ENCODE measurements at places on chromosomes 5 and 9.

DNA sequence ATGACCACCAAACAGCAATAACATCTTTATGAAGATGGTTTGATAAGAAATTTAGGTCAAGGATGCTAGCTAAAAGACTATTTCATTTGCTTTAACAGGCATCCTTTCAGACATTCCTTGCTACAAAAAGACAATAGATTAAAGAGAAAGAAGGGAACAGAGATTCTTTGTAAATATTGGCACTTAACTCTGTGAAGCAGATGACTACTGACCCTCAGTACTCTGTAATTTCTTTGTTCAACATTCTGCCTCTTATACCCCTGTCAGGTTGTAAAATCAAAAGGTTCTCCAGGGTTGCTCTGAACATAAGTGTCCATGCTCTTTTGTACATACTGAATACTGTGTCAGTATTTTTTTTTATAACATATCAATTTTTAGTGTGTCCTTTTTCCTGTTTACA, 610.6 kb upstream of the GRAMD2B start:
- DNase-seq: no peak

DNA sequence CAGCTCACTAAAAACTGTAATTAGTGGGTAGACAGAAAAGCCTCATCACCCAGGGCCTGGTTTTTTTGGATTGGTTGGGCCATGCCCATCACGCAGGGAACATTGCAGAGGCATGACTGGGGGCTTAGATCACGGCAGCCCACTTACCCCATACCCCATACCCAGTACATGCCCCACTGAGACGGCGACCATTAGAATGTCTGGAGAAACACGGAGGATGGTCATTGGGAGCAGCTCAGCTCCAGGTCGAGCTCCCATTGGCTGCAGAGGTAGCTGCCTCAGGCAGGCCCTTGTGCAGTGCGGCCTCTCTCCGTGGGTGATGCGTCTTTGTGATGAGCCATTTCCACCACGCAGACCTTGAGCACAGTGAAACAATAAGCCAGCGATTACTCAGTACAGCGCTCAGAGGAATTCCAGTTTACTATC, 204.0 kb downstream of the GADD45G start:
- no peak for DNase-seq

- no peak for DNase-seq
Observed at GRCh38 chr5:44257653-44258365, 131.4 kb downstream of the FGF10 start.

DNA sequence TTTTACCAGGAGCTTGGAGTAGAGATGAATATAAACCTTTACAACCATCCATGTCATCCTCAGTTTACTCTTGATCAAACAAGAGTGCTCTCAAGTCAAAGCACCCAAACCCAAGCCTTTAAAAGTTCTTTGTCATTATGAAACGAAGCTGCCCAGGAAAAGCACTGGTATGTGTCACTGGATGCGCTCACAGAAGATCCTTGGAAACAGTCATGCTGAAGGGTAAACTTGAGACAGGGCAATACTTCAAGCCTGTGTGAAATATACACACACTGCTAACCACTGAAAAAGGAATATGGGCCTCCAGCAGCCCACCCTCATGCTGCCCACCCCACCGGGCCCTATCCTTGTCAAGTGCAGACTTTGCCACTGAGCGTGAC, 84.5 kb downstream of the PRRT1B start:
- DNase-seq: no peak

DNA sequence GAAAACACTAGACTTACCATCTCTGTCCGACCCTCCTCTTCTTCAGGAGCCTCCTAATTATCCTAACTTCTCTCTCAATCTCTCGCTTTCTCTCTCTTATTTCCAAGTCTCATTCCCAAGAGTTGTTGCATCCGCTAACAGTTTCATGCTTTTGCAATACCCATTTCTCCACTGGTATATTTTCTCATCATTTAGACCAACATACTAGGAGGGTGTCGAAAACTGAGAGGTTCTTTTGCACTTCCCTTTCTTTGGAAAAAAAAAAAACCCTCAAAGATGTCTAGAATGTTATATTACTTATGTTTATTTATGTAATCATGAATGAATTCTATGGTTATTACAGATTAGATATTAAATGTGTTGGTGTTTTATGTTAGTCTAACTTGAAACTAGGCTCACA, 35.9 kb downstream of the SPZ1 start:
- DNase-seq: no peak

DNA sequence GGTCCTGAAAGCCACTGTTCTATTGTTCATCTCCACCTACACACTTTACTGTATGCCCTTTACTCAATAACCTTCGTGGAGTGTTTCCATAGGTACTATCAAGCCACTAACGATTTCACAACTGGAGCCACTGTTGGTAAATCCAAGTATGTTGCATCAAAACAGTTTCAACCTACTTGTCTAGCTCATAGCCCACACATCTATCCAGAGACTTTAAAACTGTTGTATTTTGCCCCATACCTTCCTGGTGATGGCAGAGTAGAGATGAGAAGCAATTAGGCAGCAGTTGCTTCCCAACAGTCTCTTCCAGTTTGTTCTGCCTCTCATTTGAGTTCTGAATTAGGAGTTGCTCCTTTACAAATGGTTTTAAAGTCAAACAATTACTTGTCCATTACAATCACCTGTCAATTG, 607 bp downstream of the FAXDC2 start:
- DNase-seq: no peak

DNA sequence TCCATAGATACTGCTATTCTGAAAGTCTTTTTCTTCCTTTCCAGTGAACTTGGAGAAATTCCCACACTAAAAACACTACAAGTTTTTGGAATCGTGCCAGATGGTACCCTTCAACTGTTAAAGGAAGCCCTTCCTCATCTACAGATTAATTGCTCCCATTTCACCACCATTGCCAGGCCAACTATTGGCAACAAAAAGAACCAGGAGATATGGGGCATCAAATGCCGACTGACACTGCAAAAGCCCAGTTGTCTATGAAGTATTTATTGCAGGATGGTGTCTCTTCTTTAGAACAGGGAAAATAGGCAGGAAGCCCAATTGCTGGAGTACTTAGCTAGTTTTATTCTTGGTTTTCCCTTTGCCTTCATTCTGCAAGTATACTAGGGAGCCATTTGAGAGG, 29.9 kb downstream of the SKP2 start:
- DNase-seq: no peak

GRCh38 chr9:114884787-114885452, 45.5 kb downstream of the TNFSF8 start:
- no peak for DNase-seq

- DNase-seq: no peak
Observed at GRCh38 chr5:94693043-94693822, 74.8 kb downstream of the SLF1 start.

- no peak for DNase-seq
Observed at GRCh38 chr9:23554686-23555085, 271.4 kb downstream of the ELAVL2 start.

DNA sequence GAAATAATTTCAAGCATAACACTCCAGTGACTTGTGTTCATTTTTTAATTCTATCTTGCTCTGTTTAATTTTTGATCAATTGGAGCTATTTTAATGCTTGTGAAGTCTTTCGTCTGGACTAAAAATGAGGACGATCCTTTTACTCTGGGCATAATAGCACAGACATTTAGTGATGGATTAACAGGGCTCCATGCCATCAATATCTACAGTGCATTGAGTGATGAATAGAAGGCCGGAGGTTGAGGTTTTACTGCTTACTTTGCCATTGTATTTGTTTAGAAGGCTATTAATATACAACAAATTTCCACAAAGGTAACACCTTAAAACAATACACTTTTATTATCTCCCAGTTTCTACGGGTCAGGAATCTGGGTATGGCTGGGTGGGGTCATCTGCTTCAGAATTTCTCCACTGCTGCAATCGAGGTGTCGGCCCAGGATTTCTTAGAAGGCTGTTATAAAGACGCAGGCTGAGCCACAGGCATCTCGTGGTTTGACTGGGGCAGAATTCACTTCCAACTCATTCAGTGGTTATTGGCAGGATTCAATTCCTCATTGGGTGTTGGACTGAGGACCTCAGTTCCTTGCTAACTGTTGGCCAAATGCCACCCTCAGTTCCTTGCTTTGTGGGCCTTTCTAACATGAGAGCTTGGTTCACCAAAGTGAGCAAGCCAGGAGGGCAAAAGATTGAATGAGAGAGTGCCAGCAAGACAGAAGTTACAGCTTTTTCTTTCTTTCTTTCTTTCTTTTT, 265.4 kb upstream of the VLDLR start:
- DNase-seq: no peak

DNA sequence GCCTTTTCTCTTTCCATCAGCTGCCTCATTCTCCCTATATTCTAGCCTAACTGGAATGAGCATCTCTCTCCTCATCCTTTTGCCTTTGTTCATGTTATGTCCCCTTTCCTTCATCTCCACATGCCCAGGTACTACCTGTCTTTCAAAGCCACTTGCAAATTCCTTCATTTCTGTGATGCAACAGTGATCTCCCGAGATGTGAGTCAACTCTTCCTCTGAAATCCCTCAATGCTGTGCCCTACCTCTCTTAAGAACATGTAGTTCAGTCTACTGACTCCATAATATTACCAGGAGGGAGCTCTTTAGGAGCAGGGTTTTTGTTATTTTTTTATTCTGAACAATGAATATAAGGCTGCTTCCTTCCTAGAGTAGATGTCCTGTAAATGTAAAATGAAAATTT, 91.6 kb downstream of the ZNF462 start:
- no peak for DNase-seq

GRCh38 chr5:120446901-120447300, 17.2 kb upstream of the PRR16 start:
- DNase-seq: no peak

- no peak for DNase-seq
Observed at GRCh38 chr5:16894236-16895057, 41.6 kb downstream of the MYO10 start.

GRCh38 chr9:124774129-124774978, 2.6 kb upstream of the OLFML2A start:
- DNase-seq: peak; percentile 93

DNA sequence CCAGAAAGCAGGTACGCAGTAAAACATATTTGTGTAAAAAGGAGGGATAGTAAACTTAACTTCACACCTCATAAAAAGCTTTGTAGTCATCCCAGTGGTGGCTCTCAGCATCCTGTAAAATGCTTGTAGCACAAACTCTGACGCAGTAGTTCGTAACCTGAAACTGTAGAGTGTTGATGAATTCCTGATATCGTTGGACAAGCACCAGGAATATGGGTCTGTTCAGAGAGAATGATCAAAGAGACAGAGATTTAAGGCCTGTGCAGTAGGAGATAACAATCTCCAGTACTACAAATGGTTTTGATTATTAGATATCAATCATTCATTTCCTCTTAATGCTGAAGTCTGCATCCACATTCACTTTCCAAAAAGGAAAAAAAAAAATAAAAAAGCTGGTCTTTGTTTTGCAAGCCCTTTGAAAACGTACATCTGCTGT, 148.5 kb downstream of the KIAA0825 start:
- no peak for DNase-seq

- DNase-seq: no peak
Observed at GRCh38 chr5:170176916-170177315, 55.9 kb upstream of the C5orf58 start.

DNA sequence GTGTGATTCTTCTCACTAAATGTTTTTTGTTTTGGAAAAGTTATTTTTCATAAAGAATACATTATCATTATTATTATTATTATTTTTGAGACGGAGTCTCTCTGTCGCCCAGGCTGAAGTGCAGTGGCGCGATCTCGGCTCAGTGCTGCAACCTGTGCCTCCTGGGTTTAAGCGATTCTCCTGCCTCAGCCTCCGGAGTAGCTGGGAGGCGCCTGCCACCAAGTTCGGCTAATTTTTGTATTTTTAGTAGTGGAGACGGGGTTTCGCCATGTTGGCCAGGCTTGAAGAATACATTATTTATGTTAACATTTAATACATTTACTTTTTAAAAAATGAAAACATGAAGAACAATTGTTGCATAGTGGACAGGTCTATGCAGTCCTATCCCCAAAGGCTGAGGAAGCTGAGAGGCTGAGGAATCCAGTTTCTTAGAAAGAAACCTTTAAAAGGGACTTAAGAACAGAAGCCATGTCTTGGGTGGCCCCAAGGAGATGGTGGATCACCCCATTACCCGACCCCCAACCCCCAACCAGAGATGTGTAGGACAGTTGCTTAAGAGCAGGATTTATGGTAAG, 2.0 kb downstream of the TMEM38B start:
- no peak for DNase-seq

GRCh38 chr5:62640446-62640845, 61.8 kb downstream of the LRRC70 start:
- DNase-seq: no peak

- DNase-seq: no peak
Observed at GRCh38 chr5:146894753-146895521, 16.4 kb upstream of the PPP2R2B start.

- DNase-seq: no peak
Observed at GRCh38 chr5:177393206-177393765, 7.2 kb downstream of the PFN3 start.

DNA sequence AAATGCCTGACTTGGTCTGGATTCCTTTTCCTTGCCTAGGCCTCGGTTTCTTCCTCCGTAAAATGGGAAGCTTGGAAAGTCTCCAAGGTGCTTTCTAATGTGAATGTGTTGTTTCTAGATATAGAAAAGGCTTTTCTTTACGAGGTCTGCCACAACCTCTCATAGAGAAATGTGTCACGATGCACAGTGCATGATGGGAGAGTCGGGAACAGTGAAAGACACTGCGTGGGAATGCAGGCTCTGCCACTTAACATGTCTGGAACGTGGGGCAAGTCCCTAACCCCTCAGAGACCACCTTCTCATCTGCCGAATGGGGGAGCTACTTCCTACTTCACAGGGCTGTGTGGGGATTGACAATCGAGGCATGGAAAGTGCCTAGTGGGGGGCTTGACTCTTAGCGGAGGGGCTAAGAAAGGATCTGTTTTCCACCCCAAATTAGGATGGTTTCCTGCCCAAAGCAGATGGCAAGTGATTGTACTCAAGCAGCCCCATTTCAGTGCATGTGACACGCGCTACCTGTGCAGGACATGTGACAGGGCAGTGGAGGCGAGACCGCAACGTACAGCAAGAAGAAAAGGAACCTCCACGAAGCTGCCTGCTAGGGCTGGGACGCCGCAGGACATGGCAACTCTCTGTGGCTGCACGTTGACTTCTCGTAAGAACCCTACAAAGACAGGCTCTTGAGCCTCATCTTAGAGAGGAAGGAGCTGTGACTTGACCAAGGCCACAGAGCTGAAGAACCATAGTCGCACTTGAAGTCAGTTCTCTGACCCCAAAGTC, 115.2 kb downstream of the CRB2 start:
- DNase-seq: no peak

DNA sequence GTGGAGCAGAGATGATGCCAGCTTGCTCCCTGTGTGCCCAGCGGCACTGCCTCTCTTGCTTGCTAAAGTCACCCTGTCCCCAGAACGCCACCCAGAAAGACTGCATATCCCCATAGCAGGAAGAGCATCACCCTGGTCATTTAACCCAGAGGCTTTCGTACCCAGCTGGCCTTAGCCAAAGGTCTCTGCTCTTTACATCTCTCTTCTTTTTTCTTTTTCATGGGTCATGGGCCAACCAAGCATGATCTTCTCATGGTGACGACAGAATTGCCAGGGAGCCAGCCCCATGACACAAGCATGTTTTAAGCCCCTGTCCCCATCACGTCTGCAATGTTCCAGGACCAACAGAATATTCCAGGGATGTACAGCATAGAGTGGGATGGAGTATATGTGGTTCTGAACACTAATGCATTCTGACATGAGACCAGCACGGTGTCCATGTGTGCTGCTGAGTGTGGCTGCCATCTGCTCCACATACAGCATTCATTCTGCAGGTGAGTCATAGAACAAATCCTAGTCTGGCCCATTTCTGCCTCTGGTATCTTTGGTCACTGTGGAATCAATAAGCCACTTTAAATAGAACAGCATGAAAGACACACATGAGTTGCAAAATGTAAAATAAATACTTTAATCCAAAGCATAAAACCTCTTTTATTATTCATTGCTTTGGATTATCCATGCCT, 203.0 kb downstream of the MED10 start:
- no peak for DNase-seq
